ENCODE measurements at places on chromosomes 16 and 17.

GRCh38 chr17:18377437-18378204, at the start of gene EVPLL:
Gene EVPLL, plus strand, starts transcription at chr17:18377778. Its CDS starts 3,160 bp downstream, at chr17:18380938.
- DNase-seq: no peak

DNA sequence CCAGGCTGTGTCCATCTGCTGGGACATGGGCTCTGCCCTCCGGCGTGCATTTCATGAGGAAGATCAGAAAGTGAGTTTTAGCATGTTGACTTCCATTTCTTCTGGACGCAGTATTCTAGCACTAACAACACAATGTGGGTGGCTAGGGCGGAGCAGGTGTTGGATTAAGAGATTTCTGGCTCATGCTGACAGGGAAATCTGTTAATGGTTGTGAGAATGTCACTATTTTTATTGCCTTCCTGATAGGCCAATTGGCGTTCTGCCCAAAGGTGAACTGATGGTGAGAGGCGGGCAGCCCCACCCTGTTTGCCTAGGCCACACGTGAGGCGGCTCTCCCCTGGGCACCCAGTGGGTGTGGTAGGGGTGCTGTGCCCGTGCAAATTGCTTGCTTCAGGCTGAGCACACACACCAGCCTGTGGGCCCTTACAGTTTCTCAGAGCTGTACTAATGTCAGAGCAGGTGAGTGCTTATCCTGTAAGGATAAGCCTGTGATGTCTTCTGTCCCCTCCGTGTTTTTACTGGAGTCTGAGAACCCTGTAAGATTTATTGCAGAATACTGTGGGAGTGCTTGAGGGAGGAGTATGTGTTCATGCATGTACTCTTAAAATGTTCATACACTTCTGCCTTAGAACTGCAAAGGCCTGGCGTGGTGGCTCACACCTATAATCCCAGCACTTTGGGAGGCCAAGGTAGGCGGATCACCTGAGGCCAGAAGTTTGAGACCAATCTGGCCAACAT, 30.9 kb downstream of the PGS1 start:
- DNase-seq: no peak

GRCh38 chr16:11064851-11065250, 120.5 kb downstream of the CLEC16A start:
- DNase-seq: no peak

- DNase-seq: no peak
Measured at GRCh38 chr17:11618861-11619566, 20.7 kb downstream of the DNAH9 start.

GRCh38 chr17:9878786-9879525, 26.1 kb downstream of the RCVRN start:
- DNase-seq: no peak

DNA sequence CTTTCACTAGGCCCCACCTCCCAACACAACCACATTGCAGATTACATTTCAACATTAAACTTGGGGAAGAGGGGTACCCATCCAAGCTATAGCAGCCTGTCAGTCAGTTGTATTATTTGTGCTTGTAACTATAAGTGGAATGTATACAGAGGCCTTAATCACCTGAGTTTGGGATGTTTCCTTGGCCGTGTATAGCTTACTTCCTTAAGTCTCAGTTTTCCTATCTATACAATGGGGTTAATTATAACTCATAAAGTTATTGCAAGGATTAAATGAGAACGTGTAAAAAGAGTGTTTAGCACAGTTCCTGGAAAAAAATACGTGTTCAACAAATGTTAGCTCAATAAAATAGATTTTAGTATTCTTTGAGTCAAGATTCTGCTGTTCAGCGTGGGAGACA, 165.5 kb upstream of the FAM20A start:
- no peak for DNase-seq

DNA sequence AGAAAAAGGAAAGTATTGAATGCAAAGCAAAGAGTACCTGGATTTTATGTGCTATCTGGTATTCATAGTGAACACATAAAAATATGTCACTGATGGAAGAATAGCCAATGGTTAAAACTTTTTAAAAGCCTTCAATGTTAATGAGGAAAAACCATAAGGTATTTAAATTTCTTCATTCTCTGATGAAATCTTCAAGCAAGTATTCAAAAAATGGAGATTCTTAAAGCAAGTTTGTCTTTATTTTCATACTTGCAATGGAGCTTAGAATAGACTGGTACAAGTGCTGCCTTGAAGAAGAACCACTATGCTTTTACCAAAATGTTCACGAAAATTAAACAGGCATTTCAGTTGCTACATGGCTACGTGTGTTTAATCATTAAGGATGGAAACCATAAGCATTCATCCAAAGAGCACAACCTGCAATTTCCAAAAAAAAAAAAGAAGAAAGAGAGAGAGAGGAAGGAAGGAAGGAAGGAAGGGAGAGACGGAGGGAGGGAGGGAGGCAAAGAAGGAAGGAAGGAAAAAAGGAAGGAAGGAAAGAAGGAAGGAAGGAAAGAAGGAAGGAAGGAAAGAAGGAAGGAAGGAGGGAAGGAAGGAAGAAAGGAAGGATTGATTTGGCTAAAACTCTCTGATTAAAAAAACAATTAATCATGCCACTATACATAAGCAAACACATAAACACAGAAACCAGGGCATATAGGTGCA, 17.6 kb downstream of the HS3ST3A1 start:
- DNase-seq: no peak

DNA sequence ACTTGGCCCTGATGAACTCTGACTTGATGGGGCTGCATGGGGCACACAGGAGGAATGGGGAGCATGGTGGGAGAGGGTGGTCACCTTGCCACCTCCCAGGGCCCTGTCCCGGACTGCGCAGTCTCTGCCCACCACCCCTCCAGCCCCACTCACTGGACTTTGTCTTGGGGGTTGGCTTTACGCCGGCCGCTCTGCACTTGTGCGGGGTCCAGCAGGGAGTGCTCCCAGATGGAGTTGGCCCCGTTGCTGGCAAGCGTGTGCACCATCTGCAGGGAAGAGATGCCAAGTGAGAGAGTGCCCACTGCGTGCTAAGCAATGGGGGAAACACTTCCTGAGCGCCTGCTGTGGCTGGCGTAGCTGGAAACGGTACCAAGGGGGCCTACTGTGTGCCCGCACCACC, 6.7 kb downstream of the GIT1 start:
- no peak for DNase-seq

GRCh38 chr17:79791735-79792161, 5.1 kb downstream of the CBX8 start:
- DNase-seq: no peak

GRCh38 chr16:70534971-70535370, 11.4 kb downstream of the SF3B3 start:
- no peak for DNase-seq

- no peak for DNase-seq
Measured at GRCh38 chr17:3956327-3956957, 7.8 kb downstream of the ATP2A3 start.

DNA sequence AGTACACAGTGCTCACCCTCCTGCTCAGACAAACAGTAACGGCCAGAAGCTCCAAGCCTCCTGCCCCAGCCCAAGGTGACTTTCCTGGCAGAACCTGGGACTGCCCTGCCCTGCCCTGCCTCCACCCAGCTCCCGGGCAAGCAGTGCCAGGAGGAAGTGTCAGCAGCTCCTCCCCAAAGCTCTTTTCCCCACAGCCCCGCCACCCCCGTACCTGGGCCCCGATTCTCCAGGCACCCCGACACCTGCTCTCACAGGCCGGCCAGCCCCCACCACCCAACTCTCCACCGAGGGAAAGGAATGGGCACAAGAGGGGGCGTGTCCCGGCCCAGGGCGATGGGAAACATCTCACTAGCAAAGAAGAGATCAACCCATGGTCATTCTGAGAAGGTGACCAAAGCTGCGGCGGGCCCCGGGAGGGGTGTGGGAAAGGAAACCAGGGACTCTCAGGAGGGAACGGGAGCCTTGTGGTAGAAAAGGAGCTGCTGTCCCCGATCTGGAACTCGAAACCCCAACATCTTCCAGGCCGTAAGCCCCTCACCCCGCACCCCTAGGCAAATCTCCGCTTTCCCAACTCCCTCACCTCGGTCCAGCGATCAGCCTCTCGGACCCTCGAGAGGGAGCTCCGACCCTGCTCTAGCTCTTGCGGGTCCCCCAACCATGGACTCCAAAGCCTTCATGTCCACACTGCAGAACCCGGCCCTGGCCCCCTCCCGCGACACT, 1.2 kb downstream of the BCAR1 start:
- DNase-seq: no peak

DNA sequence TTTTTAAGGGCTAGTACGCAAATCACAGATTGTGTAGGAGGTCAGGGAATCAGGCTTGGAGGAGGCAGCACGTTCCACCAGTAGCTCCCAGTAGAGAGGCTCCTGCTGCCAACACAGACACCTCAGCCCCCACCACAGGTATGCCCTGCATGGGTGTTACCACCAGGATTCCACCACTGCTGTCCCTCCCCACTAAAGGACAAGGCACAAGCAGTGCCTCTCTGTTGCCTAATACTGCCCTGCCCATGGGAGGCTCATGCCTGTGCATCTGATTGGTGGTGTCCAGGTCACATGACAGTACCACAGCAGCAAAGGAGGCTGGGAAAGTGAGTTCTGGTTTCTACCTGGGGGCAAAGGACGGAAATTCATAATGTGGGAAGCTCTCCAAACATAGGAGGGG, 33.6 kb upstream of the CACNG4 start:
- no peak for DNase-seq

- no peak for DNase-seq
Measured at GRCh38 chr17:82648742-82649331, 593 bp upstream of the WDR45B start.

- no peak for DNase-seq
Measured at GRCh38 chr17:49516180-49516579, 21.1 kb downstream of the NGFR start.

- no peak for DNase-seq
Measured at GRCh38 chr17:61135782-61136181, 263.9 kb upstream of the TBX2 start.
